Stimulated activated CD8-positive, alpha-beta memory T cell treated with anti-CD3 and anti-CD28 coated beads, Interleukin-15, amount 100 ng/mL, for 48 hours (primary cell): ENCODE measurements at places on chromosomes 6 and 20.

- DNase-seq, result no peak
Measured at GRCh38 chr20:2750491-2751251, 49.8 kb downstream of the CPXM1 start.

DNA sequence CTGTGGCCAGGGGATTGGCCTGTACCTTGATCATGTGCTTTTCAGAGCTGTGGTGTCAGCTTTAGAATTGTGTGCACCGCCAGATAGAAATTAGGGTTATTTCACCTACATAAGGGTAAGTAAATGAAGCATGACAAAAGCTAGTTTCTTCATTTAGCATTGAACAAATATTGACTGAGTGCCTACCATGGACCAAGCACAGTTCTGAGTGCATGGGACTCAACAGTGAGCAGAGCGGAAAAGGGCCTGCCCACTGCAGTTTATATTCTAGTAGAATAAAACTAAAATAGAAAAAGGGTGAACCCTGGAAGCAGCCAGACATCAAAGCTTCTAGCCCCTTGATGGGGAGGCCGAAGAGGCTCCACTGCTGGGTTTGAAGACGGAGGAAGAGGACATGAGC is 25.6 kb downstream of the ECT2L start:
- no peak for DNase-seq

DNA sequence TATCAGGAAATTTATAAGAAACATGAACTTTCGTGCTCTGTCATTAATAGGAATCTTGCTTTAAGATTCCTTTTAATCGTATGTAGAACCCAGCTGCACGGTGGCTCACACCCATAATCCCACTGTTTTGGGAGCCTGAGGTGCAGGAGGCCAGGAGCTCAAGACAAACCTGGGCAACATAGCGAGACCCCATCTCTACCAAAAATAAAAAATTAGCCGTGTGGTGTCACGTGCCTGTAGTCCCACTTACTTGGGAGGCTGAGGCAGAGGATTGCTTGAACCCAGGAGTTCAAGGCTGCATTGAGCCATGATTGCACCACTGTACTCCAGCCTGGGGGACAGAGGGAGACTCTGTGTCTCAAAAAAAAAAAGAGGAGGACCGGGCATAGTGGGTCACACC is 7.4 kb downstream of the PTPRA start:
- DNase-seq, result no peak

- no peak for DNase-seq
Measured at GRCh38 chr20:1500496-1500895, 9.3 kb upstream of the SIRPB2 start.

GRCh38 chr20:15653396-15654207 is 919.6 kb downstream of the KIF16B start:
- DNase-seq, result no peak

DNA sequence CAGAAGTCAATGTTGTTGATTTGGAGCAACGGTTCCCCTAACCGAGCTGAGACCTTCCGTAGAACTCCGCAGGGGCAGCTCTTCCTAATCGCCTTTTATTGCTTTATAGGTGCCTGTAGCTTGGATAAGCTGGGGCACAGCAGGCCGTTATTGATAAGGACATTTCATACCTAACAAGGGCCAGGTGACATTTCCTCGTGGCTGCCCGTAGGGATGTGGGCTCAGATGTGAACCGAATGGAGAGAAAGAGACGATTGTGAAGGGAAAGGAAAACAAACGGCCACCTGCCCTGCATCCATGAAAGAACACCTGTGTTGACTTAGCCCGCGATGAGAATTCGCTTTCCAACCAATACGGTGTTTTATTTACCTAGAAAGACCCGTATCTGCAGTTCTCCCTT is 53.3 kb upstream of the DACT2 start:
- DNase-seq, result no peak

DNA sequence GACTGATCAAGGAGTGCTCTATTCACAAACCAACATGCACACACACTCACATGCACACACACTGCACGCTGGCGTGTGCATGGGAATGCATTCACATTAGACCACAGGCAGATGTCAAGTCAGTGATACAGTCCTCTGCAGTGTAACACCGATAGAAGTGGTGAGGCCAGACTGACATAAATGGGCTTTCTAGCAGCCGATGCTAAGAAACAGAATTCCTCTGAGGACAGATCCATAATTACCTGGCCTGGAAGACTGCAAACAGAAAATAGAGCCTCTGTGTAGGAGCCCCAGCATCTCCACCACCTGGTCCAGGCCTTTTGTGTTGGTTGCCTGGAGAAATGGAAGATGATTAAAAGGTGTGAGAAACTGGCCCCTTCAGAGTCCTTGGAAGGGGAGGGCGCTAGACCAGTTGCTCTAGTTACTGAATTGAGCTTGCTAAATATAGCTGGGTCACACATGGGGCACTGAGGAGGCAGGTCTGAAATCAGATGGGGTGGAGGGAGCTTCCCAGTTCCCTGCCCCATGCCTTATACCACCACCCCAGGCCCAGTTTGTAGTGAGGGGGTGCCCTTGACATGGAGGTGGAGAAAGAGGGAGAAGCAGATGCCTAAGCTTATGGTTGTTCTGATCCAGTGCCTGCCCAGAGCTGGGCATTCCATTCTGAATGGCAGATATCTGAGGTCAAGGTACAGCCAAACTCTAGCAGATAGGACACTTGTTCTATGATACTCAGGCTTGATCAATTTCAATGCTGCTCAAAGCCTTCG is 233.8 kb downstream of the LRFN2 start:
- no peak for DNase-seq

DNA sequence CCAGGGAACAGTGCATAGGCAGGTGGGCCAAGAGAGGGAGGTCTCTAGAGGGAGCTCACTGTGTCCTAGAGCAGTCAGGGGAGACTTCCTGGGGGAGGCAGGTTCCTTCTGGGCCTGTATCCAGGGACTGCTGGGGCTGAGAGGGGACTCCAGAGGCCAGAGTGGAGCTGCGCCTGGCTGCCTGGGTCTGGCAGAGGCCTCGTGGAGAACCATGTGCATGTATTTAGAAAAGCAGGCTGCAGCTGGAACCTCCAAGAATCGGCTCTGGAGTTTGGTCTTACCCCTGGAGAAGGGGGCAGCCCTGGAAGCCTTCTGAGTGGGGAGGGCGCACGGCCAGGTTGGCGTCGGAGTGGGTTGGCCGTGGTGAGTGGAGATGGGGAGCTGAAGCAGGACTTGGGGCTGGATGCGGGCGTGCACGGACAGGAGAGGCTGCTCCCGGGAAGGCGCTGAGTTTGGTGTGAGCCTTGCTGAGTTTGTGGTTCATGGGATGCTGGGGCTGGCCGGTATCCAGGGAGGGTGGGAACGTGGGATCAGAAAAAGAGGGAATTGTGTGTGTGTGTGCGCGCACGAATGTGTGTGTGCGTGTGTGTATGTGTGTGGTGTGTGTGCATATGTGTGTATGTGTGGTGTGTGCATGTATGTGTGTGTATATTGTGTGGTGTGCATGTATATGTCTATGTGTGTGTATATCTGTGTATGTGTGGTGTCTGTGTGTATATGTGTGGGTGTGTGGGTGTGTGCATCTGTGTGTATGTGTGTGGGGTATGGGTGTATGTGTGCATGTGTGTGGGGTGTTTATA is 10.8 kb downstream of the VSTM2L start:
- DNase-seq, result no peak

DNA sequence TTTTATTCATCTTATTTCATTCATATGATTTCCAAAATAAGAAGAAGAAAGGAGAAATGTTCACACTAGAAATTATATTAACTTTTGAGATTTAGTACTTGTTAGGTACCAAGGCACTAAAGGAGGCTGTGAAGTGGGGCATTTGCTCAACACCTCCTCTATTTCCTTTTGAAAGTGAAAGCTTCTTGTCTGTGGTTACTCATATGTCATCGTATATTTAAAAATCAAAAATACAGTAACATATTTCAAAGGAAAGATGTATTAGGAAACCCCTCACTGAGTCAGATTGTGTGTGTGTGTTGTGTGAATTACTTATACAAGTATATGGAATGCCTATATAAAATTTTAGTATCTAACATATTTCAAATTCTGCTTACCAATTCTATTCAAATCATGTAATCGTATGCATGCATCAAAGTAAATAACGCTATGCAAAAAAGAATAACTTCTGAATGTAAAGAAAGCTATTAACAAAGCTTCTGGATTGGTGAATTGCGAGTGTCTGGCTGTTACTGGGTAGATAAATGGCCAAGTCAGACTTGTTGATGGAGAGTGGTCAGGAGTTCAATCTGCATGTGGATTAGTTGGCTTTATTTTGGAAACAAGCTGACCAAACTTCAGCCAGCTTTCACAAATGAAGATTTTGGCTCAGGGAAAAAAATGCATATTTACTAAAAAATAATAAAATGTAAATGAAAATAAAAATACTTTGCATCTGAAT is 70.9 kb downstream of the PACRG start:
- no peak for DNase-seq

DNA sequence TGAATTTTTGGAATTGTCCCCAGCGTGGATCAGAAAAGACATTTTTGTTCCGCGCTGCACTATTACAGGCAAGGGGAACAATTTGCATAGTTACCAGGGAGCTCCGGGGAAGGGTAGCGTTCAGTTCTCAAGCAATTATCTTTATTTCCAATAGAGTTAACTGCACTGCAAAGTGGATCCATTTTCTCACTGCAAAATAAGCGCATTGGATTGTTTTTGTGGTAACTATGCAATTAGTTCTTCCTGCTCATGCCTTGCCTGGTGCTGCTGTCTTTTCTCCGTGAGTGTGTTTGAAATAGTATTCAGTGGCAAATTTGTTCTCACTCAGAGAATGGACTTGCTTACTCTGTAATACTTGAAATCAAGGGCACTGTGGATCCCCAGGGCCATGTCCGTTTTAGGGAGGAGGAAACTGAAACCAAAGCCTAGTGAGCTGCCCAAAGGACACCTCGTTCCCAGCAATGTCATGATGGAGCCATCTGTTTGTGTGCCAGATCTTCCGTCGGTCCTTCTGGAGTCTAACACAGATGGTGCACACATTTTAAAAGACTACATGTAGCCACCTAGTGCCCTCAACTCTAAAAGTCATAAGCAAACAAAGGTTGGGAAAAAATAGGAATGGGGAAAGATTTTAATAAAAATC is 7.4 kb upstream of the PCK1 start:
- no peak for DNase-seq

- DNase-seq, result no peak
Measured at GRCh38 chr20:50820515-50821256, 25.8 kb downstream of the BCAS4 start.

DNA sequence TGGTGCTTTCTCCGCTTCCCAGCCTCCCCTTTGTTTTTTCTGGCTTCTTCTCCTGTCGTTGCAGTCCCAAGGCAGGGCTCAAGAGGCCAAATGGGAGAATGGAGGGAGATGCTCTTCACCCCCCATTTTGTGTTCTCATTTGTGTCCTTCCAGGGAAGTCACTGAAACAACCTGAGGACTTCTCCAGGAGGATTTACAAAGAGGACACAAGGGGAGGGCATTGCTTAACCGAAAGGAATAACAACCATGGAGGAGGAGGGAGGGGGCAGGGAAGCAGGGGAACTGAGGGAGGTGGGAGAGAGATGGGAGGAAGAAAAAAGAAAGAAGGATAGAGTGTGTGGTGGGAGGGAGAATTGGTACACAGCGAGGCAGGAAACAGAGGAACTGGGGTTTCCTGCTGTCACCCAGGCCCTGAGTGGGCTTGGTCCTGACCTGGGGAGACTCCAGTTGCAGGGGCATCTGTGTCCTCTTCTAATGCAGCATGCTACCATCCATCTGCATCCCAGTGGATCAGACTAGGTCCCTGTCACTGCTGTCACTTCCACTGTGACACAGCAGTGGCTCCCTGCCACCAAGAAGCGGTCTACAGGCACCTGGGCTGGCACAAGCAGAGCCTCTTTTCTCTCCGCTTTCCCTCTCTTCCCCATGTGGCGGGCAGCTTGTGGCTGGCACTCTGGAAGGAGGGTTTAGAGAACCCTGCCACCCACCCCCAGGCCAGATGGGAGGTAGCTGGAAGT is 17.1 kb upstream of the MLN start:
- no peak for DNase-seq

DNA sequence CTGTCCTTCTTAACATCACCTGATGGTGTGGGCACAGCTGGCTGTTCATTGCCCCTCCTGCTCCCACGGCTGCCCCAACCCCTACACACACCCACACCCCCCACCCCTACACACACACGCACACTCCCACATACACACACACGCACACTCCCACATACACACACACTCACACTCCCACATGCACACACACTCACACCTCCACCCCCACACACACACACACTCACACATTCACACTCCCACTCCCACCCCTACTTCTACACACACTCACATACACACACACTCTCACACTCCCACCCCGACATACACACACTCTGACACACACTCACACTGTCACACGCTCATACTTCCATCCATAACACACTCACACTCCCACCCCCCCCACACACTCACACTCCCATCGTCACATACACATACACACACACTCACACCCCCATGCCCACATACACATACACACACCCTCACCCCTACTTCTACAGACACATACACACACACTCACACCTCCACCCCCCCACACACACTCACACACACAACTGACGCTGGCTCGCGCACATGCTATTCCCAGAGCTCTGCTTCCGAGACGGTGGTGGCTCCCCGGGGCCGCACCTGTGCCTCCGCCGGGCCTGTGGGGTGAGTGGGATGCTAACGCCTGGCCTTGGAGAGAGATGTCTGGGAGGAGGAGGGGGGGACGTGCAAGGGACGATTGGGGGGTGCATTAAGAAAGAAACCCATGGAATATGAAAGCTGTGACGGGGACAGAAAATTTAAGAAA is 174.8 kb upstream of the QKI start:
- no peak for DNase-seq

- no peak for DNase-seq
Measured at GRCh38 chr6:17277256-17277655, 3.9 kb upstream of the RBM24 start.

GRCh38 chr6:63941747-63942470 is 306.3 kb downstream of the PHF3 start:
- no peak for DNase-seq

DNA sequence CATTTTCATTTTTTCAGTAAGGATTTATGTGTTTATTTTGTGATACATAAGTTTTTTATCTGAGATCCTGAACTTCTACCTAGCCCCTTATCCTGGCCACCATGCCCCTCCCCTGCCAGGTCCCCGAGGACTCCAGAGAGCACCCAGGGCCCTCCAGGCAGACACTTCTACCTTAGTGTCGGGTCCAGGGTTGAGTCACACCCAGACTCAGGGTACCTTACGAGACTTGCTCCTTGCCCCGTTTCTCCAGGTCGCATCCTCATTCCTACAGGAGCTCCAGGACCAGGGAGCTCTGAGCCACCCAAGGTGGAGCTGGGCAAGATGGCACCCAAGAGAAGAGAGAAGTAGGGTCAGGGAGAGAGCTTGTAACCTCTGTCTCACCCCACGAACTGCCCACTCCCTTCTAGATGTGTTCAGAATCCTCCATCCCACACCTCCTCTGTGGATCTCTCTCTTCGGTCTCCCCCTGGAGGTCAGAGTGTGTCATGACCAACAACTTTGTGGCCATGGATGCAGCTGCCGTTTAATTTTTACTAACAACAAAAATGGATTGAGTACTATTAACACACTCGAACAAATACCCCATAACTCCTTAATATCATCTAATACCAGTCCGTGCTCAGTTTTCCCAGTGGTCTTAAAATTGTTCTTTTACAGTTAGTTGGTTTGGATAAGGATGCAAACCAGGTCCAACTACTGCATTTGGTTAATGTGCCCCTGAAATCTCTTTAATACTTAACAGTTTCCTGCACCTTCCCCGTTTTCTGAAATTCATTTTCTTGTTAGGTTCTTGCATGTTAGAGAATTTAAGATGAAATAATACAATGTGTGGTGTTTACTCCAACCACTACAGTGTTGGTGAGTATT is 130.6 kb upstream of the INSM1 start:
- no peak for DNase-seq
